Naive B cell (primary cell): ENCODE measurements at places on chromosomes 2 and 18.

- DNase-seq = no peak
Observed at GRCh38 chr2:170887896-170888295, 41.2 kb upstream of the GORASP2 start.

GRCh38 chr2:28545590-28546200, 49.8 kb downstream of the PLB1 start:
- no peak for DNase-seq

- DNase-seq = no peak
Observed at GRCh38 chr18:80210312-80211083, 36.8 kb downstream of the PARD6G start.

DNA sequence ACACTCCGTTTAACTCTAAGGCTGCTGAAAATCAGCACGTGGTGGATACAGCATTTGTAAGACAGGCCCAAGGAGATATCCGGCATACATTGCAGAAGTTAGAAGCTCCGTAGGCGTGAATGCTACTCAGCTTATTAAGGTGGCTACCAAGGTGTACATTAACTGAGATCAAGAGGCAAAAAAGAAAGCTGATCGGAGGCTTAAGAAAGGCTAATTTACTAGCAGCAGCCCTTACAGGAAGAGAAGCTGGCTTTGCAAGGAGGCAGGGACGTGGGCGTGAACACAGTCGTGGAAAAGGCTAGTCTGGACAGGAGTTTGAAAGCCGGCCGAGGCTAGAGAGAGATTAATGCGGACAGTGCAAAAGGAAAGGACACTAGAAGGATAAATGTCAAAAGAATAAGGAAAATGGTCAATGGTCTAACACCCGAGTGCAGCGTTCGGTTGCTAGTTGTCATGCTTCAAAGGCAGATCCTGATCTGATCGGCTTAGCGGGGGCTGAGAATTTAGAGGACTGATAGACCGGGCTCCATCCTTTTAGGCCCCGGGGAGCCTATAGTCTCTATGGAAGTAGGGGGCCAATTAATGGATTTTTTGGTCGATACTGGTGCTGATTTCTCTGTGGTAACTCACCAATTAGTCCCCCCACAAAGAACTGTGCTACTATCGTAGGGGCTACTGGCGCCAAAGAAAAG, 45.6 kb upstream of the SELENOI start:
- peak; percentile 35 for DNase-seq

GRCh38 chr18:3604498-3605408, 154.8 kb downstream of the TGIF1 start:
- peak; percentile 10 for DNase-seq

DNA sequence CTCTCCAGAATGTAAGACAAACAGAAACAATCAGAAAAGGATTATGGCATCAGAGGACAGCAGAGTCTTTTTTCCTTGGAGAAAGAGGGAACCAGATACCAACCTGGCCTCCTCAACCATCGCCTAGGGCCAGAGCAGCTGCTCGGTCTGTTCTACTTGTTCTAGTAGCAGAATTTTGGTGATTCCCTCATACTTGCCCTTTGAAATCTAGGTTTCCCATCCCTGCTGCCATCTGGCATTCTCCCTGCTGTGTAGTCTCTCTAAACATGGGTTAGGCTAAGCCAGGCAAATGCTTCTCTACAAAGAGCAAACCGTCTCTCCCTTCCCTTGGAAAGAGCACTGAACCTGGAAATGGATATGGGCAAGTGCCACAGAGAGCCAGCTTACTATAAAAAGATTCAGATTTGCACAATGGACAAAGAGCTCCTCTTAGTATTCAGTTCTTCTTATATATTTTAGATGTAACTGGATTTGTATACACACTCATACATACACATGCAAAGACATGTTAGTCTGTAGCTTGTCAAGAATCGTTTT, 208.6 kb upstream of the ST6GAL2 start:
- no peak for DNase-seq

DNA sequence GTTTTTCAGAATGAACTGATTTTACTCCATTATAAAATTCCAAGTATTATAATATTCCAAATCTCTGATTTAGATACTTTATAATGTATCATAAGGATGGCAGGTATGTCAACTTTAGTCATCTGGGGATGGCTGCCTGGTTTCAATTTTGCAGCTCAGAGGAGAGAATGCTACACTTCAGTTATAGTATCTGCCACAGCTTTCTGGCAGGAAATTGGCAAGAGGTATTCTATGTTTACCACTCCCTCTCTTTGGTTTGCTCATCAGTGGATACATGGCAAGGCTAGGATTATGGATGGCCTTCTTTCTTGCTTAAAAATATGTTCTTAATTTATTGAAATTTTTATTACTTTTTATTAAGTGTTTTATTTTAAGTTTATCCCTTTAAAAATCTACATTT, 67.0 kb upstream of the TNFRSF11A start:
- no peak for DNase-seq

DNA sequence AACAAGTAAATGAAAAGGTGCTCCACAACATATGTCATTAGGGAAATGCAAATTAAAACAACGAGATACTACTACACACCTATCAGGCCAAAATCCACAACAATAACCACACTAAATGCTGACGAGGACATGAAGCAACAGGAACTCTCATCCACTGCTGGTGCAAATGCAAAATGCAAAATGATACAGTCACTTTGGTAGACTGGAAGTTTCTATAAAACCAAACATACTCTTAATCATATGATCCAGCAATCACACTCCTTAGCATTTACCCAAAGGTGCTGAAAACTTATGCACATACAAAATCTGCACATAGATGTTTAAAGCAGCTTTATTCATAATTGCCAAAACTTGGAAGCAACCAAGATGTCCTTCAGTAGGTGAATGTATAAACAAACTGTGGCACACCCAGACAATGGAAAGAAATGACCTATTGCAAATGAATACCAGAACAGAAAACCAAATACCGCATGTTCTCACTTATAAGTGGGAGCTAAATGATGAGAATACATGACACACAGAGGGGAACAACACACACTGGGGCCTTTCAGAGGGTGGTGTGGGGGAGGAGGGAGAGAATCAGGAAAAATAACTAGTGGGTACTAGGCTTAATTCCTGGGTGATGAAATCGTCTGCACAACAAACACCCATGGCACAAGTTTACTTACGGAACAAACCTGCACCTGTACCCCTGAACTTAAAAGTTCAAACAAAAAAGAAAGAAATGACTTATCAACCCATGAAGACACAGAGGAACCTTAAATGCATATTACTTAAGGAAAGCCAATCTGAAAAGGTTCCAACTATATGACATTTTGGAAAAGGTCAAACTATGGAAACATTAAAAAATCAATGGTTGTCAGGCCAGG, 80.4 kb downstream of the ASXL2 start:
- no peak for DNase-seq
